ENCODE measurements at places on chromosomes 12 and 14.

GRCh38 chr14:31660191-31660590, 99.0 kb downstream of the NUBPL start:
- DNase-seq = no peak

- no peak for DNase-seq
These were observed 11.2 kb downstream of the AHNAK2 start for GRCh38 chr14:104966981-104967385.

DNA sequence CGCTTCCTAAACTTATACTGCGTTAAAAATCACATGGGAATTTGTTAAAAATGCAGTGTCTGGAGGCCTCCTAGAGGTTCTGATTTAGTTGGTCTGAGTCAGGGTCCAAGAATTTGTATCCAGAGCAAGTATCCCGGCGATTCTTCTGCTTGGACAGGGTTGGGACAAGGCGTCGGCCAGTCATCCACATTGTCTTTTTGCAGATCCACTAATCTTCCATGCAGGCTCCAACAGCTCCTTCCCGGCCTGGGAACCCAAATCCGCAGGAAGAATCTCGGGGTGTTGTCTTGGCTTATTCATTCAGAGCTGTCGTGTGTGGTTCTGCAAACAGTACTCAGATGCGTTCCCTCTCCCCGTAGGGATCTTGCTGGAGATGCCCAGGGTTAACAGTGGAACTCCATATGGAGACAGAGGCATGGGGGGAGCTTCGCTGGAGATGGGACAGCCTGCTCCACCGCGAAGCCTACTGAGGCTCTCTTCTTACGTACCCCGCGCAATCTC, 25.3 kb downstream of the GPRC5D start:
- no peak for DNase-seq

DNA sequence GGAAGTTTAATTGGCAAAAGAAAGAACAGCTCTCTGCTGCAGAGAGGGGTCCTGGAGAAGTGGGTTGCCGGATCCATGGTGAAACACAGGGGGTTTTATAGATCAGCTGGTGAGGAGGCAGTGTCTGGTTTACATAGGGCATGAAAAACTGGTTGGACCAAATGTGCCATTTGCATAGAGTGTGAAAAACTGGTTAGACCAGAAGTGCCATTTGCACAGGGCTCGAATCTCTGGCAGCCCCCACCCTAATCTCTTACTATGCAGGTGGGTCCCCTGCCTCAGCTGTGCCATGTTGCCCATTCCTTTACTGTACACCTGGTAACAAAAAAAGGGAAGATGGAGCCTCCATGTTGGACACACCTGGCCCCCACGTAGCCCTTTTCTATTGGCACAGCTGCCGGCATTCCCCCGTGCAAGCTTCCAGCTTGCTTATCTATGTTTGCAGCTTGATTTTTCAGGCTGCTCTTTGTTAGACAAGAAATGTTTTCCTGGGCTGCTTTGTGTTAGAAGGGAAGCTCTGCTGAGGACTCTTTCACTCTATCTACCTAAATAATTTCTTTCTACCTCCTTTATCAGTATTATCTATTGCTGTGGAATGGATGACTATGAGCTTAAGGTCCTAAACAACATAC, 61.1 kb upstream of the TMEM132D start:
- DNase-seq = no peak

GRCh38 chr12:95717316-95717928, 73.1 kb downstream of the NTN4 start:
- DNase-seq = no peak

GRCh38 chr12:33438851-33439586, 600 bp downstream of the SYT10 start:
- DNase-seq = peak; percentile 21

- no peak for DNase-seq
These were observed 30.4 kb downstream of the CDC42BPB start for GRCh38 chr14:103026988-103027387.

DNA sequence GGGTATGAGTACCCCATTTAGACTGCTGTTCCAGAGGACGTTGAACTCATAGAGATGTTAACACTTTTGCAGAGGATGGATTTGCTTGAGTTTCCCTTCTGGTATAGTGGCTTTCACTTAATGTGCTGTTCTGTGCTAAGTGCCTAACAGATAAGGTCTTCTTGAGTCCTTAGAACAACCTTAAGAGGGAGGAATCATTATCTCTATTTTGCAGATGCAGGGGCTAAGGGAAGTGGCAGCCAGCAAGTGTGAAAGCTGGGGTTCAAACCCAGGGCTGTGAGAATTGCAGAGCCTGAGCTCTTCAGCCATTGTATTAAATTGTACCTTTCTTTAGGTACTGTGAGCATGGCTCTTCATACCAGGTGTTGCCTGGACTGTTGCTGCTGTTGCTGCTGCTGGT, 122.1 kb upstream of the NRXN3 start:
- DNase-seq = no peak

GRCh38 chr12:67520606-67521005, 127.9 kb upstream of the DYRK2 start:
- no peak for DNase-seq

DNA sequence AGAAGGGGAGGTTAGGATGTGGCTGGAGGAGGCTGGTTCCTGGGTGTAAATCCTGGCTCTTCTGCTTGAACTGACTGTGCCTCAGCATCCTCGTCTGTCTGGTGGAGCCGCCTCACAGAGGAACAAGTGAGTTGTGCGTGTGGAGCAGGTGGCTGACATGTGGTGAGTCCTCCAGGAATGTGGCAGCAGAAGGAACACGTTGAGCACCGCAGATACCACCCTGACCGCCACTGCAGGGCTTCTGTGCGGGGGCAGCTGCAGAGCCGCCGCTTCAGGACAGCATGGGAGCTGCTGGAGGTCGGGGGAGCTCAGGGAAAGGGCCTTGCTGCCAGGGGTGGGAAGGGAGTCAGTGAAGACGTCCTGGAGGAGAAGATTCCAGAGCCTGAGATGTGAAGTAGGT, 48.9 kb downstream of the TRAF3 start:
- DNase-seq = no peak

DNA sequence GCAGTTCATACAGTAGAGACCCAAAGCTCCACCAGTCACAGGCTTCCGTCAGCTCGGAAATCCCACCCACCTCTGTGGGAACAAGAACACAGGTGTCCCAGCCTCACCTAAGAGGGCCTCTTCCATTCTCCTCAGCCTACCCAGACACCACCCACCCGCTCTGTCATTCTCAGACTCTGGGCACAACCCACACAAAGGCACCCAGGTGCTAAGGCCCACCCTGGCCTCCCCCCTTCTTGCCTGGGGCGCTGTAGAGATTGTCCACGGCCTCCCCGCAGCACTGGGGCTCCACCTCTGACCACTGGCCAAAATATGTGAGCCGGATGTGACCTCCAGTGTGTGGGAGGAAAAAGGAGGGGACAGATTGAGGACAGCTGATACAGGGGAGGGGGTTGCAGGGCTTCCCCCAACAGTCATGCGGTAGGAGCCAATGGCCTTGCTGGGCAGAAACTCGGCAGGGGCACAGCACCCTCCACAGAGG, 14.2 kb downstream of the RPS6KL1 start:
- DNase-seq = no peak

All from GM10248 (cell line).